ENCODE measurements at places on chromosomes 12 and 14.

GRCh38 chr14:92105073-92105892 lies 1.1 kb downstream of the ATXN3 start:
- no peak for DNase-seq

DNA sequence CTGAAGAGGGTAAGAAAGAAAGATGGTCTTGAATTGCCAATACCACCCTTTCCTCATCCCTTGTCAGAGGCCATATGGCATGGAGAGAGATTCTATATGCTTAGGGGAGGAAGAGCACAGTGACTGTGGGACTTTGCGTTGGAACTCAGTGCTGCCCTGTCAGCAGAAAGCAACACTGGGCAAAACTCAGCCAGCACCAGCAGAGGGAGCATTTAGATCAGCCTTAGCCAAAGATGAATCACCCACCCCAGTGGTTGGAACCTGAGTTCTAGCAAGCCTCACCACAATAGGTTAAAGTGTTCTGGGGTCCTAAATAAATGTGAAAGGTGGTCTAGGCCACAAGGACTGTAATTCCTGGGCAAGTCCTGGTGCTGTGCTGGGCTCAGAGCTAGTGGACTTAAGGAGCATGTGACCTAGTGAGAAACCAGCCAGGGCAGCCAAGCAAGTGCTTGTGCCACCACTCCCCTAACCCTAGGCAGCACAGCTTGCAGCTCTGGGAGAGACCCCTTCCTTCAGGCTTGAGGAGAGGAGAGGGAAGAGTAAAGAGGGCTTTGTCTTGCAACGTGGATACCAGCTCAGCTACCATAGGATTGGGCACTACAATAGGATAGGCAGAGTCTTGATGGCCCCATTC lies 11.4 kb upstream of the BCAT1 start:
- DNase-seq = no peak

DNA sequence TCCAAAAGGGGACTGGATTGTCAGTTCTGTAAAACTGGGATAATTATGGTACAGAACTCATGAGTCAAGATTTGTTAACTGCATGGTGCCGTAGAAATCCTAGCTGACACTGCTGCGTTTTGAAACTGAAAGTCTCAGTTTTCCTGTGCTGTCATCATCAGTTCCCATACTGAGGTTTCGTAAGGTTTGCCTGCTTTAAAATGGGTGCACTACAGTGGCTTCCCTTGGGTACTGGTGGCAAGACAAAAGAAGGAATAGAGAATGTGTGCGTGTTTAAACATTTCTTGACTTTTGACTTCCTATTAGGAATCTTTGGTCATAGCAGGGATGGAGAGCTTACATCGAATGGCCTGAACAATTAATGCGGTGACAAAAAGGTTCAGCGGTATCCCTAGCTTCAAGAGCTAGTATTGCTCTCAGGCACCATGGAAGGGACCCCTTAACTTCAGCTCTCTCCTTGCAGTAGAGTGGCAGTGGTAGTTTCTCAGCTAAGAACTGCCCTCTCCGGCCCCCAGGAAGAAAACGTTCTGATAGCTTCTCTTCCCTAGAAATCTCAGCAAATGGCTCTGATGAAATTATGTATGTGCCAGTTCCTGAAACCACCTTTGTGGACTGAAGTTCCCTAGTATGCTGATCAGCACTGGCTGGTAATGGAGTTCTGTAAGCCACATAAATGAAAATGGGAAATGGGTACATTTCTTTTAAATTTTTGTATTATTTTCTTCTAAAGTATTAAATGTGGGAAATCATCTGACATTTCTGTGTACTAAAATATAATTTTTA lies 28.9 kb downstream of the ANO6 start:
- no peak for DNase-seq

DNA sequence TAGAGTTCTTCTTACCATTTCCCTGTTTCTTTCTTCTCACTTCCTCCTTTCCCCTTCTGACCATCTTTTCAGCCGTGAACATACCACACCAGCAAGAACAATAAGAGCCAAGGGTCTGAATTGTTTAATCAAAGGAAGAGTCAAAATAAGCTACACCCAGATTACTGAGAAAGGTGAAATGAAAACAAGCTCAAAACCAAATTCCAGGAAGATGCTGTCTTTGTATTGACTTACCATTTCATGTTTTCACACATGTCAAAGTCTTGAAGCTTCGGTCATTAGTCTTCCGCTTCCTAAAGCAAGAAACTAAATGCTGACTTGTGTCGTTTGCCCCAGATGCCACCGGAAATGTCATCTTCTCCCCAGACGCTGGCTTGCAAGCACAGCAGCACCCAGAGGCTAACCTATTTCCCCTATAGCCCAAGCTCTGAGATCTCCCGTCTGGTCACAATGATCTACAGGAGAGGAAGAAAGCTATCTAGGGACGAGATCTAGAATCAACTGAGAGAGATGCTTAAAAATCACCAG lies 136.5 kb upstream of the AMIGO2 start:
- peak; percentile 34 for DNase-seq

- DNase-seq = no peak
Observed at GRCh38 chr14:77241955-77242354, 29.1 kb downstream of the NGB start.

- no peak for DNase-seq
Observed at GRCh38 chr12:77163074-77164038, 98.0 kb upstream of the E2F7 start.

DNA sequence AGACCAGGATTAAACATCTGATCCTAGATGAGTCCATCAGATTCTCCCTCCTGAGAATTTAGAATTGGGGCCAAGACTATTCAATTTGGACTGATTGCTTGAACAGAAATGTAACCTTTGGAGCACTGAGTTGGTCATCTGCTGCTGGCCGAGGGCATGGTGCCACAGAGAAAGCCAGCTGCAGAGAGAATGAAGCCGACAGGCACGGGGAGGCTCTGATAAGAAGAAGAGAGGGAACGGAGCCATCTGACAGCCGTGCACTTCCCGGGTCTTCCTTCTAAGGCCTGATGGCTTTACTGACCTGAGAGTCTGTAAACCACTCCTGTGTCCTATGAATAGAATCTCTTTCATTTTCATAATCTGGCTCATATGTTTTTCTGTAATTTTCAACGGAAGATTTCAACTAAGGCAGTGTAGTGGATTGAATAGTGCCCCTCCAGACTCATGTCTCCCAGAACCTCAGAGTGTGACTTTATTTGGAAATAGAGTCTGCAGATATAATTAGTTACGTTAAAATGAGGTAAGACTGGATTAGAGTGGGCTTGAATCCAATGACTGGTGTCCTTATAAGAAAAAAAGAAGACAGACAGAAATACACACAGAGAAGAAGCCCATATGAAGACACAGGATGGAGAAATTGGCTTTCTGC lies 39.1 kb upstream of the FRS2 start:
- no peak for DNase-seq

GRCh38 chr12:93311827-93312226 lies 65.9 kb upstream of the NUDT4 start:
- DNase-seq = no peak

- DNase-seq = no peak
Observed at GRCh38 chr12:130041983-130042812, 120.1 kb upstream of the FZD10 start.

DNA sequence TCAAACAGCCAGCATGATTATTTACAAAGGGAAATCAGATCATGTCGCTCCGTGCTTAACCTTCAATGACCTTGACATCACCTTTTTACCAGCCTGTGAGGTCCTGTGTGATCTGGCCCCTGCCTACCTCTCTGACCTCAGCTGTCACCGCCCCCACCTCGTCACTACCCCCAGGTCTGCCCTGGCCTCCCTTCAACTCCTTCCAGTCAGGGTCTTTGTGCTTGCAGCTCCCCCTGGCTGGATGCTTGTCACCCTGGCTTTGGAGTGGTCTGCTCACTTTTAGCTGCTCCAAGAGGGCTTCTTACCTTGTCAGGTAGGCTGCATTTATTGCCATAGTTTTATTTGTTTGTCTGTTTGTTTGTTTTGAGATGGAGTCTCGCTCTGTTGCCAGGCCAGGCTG lies 8.2 kb upstream of the MAX start:
- DNase-seq = no peak

GRCh38 chr12:95940514-95940913 lies 1.9 kb downstream of the CCDC38 start:
- DNase-seq = no peak

DNA sequence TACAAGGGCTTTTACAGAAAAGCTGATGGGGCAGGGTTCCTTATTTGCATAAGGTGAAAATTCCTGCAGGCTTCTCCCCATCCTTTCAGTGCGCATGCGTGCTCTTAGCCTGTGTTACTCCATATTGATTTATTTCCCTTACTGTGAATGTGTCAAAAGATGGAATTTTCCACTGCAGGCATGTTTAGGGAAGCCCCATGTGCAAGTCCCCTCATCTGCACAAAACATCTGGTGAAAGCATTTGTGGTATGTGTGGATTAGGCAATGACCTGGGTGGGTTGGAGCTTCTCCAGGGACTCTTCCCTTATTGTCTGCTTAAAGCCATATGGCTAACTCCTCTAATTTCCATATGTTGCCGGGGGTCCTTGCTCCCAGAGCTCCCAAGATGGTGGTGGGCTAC lies 912.7 kb upstream of the LRFN5 start:
- no peak for DNase-seq

GRCh38 chr12:120762086-120762485 lies 36.5 kb downstream of the ACADS start:
- DNase-seq = no peak

- no peak for DNase-seq
Observed at GRCh38 chr14:67527756-67528155, 5.3 kb upstream of the PLEKHH1 start.

DNA sequence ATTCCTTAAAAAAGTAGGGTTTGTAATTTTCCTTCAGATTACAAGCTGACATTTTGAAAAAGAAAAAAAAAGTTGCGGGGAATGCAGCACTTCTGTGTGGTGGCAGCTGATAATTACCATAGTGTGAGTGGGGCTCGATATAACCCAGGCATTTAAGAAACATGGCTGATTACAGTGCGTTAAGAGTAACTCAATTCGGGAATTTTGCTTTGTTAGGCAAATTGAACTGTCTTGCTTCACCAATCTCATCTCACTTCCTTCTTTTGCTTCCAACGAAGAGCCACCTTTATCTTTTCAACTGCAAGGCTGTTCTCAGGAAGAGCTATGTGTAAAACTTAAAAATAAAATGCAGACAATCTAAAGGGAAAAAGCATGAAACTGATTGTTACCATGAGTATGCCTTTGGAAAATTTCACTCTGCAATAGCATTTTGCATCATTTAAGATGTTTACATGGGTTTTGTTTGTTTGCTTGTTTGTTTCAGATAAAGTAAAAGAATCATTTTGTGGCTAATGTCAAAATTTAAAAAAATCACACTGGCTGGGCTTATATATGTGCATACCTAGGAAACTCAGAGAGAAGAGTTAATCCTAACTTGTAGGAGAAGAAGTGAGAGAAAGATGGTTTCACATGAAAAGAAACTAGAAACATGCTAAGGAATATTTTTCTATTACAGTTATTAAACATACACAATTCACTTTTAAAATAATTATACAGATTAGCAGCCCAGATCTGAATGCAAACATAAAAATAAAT lies 295.9 kb upstream of the ATP2B1 start:
- DNase-seq = no peak

- no peak for DNase-seq
Observed at GRCh38 chr12:72228424-72228823, 43.7 kb upstream of the TRHDE start.

DNA sequence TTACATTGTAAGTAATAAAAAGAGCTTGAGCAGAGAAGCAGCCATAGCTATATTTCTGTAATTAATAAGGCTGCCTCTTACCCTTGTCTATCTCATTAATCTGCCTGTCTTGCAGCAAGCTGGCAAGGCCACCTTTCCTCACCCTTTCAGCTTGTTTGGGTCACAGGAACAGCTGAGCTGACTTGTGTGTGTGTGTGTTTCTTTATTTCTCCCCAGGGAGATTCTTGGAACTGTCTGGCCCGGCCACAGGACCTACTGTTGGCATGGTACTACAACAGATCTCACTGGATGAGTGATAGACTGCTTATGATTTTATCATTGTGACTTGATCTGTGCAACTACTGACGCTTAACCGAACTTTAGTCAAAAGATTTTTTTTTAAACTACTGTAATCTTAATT lies 213.7 kb downstream of the SLC2A13 start:
- no peak for DNase-seq

GRCh38 chr12:67107235-67107634 lies 161.9 kb upstream of the CAND1 start:
- no peak for DNase-seq

- no peak for DNase-seq
Observed at GRCh38 chr14:22399776-22400175, 189.2 kb downstream of the DAD1 start.

GRCh38 chr12:92369636-92370035 lies 224.0 kb upstream of the BTG1 start:
- DNase-seq = no peak

- DNase-seq = no peak
Observed at GRCh38 chr12:95763809-95764253, 26.7 kb downstream of the NTN4 start.

DNA sequence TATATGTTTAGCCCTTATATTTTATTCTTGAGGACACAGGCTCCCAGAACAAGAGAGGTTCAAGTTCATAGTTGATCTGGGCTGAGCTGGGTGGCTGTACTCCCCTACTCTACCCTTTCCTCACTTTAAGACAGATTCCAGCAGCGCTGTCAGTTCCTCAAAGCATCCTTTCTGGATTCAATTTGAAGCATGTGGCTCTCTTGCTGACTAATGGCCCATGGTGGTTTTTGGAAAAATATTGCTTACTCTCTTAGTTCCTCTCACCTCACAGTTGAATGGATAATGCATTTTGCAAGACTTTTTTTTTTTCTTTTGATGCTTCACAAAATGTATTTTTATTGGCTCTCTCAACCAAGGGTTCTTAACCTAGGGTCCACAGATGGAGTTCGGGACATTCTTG lies 4.1 kb downstream of the PELI2 start:
- DNase-seq = no peak

GRCh38 chr12:67469666-67470065 lies 178.9 kb upstream of the DYRK2 start:
- no peak for DNase-seq

GRCh38 chr14:89221109-89221810 lies 195.8 kb downstream of the FOXN3 start:
- no peak for DNase-seq

- DNase-seq = no peak
Observed at GRCh38 chr12:15886372-15887042, 4.3 kb downstream of the STRAP start.

GRCh38 chr12:27474344-27474743 lies 27.8 kb downstream of the SMCO2 start:
- no peak for DNase-seq

DNA sequence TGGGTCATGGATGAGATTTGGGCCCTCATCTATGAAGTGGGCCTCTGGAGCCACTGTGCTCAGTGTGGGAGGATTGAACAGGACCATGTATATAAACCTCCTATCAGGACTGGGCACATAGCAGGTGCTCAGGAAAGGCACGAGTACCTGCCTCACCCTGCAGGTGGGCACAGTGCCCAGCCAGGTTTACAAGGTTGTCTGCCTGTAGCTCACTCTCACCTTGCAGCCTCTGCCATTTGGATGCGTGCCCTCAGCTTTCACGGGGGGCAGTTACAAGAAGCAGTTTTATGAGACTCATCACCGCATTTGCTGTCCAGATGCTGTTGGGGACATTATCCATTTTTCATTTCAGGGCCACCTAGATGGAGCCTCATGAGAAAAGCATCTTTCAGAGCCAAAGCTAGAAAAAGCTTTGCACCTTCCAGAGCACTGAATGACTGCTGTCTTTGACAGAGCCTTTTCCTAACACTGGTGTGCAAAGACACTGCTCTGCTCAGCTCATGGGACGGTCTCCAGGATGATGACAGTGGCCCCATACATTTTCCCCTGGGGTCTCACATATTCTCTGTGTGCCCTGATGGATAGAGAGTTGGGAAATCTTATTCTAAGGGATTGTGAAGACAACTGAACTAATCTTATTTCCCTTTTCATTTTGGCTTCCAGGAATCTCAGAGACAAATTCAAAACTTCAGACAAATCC lies 327.5 kb upstream of the RTL1 start:
- DNase-seq = no peak

All from activated naive CD4-positive, alpha-beta T cell (primary cell).